ENCODE measurements at places on chromosomes 5 and 9. TPM values are rescaled to one million over a fixed set of nuclear protein-coding genes. Genes with fewer than 3 reads are reported as not detected.

- no peak for DNase-seq
These were observed 95.8 kb downstream of the TMEM174 start for GRCh38 chr5:73268826-73269225.

DNA sequence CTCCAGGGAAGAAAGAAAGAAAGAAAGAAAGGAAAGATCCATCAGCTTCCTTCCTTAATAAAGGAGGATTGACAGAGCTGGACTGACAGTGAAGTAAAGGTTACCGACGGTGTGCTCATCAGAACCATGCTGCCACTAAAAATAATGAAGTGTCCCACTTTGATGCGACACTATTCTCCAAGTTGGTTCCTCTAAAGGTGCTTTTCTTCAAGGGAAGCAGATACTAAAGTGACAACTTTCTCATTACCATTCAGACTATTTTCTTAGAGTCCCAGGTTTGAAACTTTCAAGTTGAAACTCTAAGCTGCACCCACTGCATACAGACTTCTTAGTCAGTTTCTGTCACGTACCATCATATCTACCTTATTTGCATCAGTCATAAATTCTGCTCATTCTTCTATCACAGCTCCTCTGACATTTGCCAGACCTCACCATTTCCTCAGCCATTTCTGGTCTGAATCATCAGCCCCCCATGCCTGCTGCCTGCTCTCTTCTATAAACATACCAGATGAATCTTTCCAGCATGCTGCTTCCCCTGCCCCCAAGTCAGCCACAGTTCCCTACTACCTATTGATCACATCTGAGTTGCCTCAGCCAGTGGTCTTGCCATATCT is 177.6 kb downstream of the DEPDC1B start:
- no peak for DNase-seq

Gene NUTM2F
- total RNA-seq: not detected

Gene SLC6A18
- not detected for total RNA-seq

- no peak for DNase-seq
These were observed 88.5 kb downstream of the ALDH1A1 start for GRCh38 chr9:72864327-72864726.

Gene EEIG1
- total RNA-seq: 21.6 TPM

Gene TTC16
- total RNA-seq: 0.15 TPM

- no peak for DNase-seq
These were observed 118.2 kb downstream of the SNCAIP start for GRCh38 chr5:122430319-122430586.

Gene SPINK5
- 0.22 TPM for total RNA-seq

Gene NR2F1
- total RNA-seq: 1.9 TPM

DNA sequence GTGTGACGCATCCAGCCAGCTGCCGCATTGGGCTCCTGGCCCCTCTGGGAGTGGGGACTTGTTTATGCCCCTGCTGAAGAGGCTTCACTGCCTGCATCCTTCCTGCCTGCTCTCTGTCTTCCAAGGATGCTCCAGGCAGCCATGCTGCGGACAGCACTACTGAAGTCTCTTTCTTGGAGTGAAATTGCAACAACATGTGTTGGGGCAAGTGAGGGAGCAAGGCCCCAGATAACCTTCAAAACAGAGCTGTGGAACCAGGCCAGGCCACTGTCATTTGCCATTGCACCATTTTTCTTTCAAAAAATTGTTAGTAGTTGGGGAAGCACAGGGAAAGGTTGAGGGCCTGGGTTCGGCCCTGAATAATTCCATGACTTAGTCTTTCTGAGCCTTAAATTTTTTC is 169.6 kb upstream of the ADRA1B start:
- DNase-seq: no peak

Gene LEAP2
- total RNA-seq: 0.89 TPM

DNA sequence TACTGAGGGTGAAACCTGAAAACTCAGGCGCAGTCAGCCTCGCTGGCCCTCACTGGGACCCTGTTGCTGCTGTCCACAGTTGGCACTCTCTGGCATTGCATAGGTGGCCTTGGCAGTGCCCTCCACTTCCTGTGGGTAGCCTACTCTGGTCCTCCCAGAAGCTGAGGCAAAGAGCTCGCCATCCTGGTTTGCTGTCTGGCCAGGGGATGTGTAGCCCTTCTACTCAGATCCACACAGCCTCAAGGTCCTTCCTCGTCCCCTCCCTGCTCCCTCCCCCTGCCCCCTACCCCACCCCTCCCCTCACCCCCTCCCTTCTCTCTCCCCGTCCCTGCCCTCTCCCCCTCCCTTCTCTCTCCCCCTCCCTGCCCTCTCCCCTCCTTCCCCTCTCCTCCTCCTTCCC is 176.0 kb downstream of the OLFM1 start:
- no peak for DNase-seq

Gene ADRB2
- 5.4 TPM for total RNA-seq

Data from left ventricle myocardium superior (tissue), 1 donor.